ENCODE measurements at places on chromosomes 1 and 21. TPM values are rescaled to one million over a fixed set of nuclear protein-coding genes. Genes with fewer than 3 reads are reported as not detected.

ELAPOR1 gene
- total RNA-seq, result 17.5 TPM

BMP8B gene
- 9.5 TPM for total RNA-seq

GJA8 gene
- total RNA-seq, result not detected

GUCA2B gene
- not detected for total RNA-seq

GRCh38 chr1:200081969-200082245, 54.4 kb downstream of the NR5A2 start:
- H3K27ac ChIP-seq, result no peak overlapping the region
- H3K27me3 ChIP-seq, result no peaks in the 10 kb centered on the region
- H3K4me3 ChIP-seq, result no peak overlapping the region
- no peaks in the 10 kb centered on the region for H3K36me3 ChIP-seq
- peaks cover 8% of the 10 kb centered on the region for H3K4me1 ChIP-seq

- H3K4me1 ChIP-seq, result no peaks in the 10 kb centered on the region
- no peak overlapping the region for H3K27ac ChIP-seq
- H3K27me3 ChIP-seq, result no peaks in the 10 kb centered on the region
- DNase-seq, result no peak
Observed at GRCh38 chr1:38028105-38028591, 15.6 kb downstream of the UTP11 start.

DNA sequence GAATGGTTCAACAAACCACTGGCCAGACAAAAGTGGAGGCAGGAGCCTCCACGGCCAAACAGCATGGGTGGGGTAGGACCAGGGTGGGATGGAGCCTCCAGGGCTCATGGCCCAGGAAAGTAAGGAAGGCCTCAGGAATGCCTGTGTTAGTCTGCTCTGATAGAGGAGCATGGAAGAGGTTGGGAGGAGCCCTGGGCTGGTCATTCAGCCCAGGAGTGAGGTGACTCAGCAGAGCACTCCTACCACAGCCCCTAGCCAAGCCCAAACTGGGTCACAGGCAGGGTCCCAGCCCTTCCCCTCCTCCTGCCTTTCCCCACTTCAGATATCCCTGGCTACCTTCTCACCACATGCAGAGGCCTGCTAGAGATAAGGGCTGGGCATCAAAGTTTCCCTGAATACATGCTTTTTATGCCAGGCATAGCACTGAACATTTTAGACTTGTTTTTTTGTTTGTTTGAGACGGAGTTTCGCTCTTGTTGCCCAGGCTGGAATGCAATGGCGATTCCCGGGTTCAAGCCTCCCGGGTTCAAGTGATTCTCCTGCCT, 3.1 kb upstream of the SHISA4 start:
- H3K27ac ChIP-seq, result no peak overlapping the region
- no peaks in the 10 kb centered on the region for H3K36me3 ChIP-seq
- H3K4me1 ChIP-seq, result peaks cover 17% of the 10 kb centered on the region
- DNase-seq, result peak; percentile 66

GRCh38 chr1:49234988-49235387, 458.3 kb upstream of the BEND5 start:
- H3K4me1 ChIP-seq, result peaks cover under 1% of the 10 kb centered on the region
- DNase-seq, result no peak
- H3K4me3 ChIP-seq, result no peak overlapping the region
- no peak overlapping the region for H3K27ac ChIP-seq
- H3K27me3 ChIP-seq, result no peaks in the 10 kb centered on the region
- no peaks in the 10 kb centered on the region for H3K36me3 ChIP-seq

DNA sequence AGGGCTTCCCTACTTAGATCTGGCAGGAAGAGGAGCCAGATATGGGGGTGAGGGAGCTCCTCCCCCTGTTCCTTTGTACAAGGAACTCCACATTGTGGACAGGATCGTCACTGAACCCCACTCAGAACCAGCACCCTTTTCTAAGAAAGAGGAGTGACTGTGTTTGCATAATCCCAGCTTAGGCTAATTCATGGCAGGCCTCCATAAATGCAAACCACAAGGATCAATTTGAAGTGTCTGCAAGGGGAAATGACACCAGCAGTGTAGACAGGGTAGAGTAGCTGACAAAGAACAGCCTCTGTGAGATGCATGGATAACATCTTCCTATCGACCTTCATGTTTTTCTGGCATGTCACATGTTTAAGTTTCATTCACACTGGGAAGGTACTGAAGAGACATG, 11.7 kb downstream of the MX1 start:
- H3K4me3 ChIP-seq, result no peak overlapping the region
- peaks cover 24% of the 10 kb centered on the region for H3K36me3 ChIP-seq

GRCh38 chr1:109615879-109616278, 3.5 kb downstream of the GNAT2 start:
- no peaks in the 10 kb centered on the region for H3K27me3 ChIP-seq
- peaks cover 7% of the 10 kb centered on the region for H3K4me1 ChIP-seq
- DNase-seq, result no peak
- no peaks in the 10 kb centered on the region for H3K36me3 ChIP-seq
- H3K4me3 ChIP-seq, result no peak overlapping the region
- H3K27ac ChIP-seq, result no peak overlapping the region

GRCh38 chr1:225911191-225912130, 12.6 kb downstream of the PYCR2 start:
- no peaks in the 10 kb centered on the region for H3K4me1 ChIP-seq
- DNase-seq, result peak; percentile 54
- H3K27me3 ChIP-seq, result no peaks in the 10 kb centered on the region
- no peak overlapping the region for H3K4me3 ChIP-seq

DNA sequence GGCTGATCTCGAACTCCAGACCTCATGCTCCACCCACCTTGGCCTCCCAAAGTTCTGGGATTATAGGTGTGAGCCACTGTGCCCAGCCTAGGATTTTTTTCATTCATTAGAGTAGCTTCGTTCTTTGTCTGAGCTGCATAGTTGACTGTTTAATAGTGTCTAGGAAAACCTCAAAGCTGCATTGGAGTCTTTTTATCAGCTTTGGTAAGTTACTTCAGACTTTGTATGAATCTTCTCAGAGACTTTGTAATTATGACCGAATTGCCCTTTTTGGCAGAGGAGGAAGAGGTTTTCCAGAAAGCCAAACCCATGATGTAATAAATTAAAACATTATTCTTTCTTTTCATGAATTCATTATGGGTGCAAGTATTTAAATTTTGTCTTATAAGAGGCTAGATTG, 5.1 kb downstream of the DNAJB4 start:
- DNase-seq, result no peak
- H3K27ac ChIP-seq, result no peak overlapping the region
- H3K27me3 ChIP-seq, result no peaks in the 10 kb centered on the region
- H3K4me1 ChIP-seq, result peaks cover 12% of the 10 kb centered on the region
- no peak overlapping the region for H3K4me3 ChIP-seq

- no peaks in the 10 kb centered on the region for H3K27me3 ChIP-seq
- peaks cover 9% of the 10 kb centered on the region for H3K4me1 ChIP-seq
- no peaks in the 10 kb centered on the region for H3K36me3 ChIP-seq
Observed at GRCh38 chr1:40795811-40796586, 12.4 kb downstream of the KCNQ4 start.

- H3K27ac ChIP-seq, result no peak overlapping the region
- H3K4me1 ChIP-seq, result peaks cover 9% of the 10 kb centered on the region
- DNase-seq, result no peak
- no peaks in the 10 kb centered on the region for H3K36me3 ChIP-seq
Observed at GRCh38 chr1:41660570-41661427, 176.3 kb upstream of the EDN2 start.

DNA sequence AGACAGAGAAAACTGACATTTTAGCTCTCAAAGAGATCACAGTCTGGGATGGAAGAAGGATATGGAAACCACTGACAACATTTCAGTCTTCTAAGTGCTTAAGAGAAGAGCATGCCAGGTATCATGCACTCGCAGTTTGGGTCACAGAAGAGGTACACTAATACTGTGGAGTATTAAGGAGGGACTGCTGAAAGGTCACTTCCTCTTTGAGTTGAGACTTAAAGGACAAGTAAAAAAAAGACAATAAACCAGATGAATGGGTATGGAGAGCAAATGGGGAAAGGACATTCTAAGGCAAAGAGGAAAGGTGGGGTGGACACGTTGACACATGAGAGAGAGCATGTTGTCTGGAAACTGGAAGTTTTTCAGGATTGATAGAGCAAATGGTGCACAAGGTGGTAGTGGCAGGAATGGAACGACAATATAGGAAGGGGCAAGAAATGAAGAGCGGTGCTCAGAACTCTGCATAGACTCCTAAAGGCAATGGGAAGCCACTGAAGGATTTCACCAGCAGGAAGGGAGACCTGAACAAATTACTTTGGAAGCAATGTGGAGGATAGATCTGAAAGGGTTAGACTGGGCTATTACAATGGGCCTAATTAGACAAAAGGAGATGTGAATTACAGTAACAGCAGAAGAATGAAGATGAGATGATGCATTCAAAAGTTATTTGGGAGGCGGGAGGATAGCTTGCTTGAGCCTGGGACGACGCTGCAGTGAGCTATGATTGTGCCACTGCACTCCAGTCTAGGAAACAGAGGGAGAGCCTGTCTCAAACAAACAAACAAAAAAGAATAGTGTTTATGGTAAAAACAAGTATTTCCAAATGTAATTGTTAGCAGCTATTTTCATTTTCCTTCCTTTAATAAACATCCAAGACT, 11.1 kb downstream of the DIPK1A start:
- no peak overlapping the region for H3K4me3 ChIP-seq
- no peaks in the 10 kb centered on the region for H3K36me3 ChIP-seq
- no peaks in the 10 kb centered on the region for H3K4me1 ChIP-seq
- no peak for DNase-seq
- no peaks in the 10 kb centered on the region for H3K27me3 ChIP-seq
- H3K27ac ChIP-seq, result no peak overlapping the region

DNA sequence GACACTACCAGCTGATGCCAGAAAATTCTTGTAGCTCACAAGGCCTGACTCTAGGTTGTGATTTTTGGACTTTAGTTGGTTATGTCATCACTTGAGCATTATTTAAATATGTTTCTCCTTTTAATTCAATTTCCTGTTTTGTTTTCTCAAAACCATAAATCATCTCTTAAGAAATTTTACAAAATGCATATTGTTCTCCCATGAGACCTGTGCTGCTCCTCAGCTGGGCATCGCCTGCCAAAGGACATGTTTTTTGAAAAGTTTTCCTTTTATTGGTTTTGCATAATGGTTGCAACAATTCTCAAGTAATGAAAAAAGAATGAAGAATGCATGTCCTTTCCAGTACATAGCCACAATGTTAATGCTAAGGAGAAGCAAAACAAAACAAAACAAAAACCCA, 204.7 kb upstream of the LYPLAL1 start:
- H3K27me3 ChIP-seq, result no peaks in the 10 kb centered on the region
- no peaks in the 10 kb centered on the region for H3K4me1 ChIP-seq
- DNase-seq, result no peak

DNA sequence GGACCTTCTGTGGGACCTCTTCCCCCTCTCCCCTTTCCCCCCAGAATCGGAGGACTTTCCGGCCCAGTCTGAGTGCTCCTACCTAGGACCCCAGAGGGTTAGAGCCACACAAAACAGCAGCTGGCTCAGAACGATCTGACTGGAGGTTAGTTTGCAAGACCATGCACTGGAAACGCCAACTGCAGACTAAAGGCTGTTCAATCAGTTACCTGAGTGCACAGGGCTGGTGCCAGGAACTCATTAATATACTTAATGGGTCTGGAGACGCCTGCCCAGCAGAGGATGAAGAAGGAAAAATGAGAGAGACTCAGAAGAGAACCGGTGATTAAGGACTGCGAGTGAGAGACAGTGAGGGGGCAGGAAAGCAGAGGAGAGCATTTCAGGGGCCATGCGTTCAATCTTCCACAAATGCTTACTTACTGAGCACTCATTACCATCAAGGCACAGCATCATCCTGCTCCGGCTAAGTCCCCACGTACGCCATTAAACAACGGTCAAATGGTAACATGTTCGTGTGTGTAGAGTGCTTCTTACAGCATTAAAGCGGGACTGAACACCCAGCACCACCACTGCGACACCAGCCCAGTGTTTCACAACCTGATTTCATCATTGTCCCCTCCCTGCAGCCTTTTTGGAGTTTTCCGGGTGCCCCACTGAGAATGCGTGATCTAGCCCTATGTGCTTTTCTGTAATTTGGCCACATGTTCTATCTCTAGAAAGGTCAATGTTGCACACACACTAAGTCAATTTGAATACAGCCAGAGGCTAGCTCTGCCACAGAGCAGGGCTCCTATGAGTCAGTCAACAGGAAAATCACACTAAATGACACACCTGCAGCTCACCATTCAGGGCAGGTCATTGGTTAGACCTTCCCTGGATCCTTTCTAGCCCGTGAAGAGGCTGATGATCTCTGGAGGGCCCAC, 7.6 kb downstream of the ENO1 start:
- H3K4me3 ChIP-seq, result no peak overlapping the region
- H3K36me3 ChIP-seq, result peaks cover 62% of the 10 kb centered on the region
- no peak for DNase-seq
- peaks cover 16% of the 10 kb centered on the region for H3K4me1 ChIP-seq

All from thyroid gland (tissue), 4 donors.